HAP-1 (cell line): ENCODE measurements at places on chromosomes 1 and 21.

DNA sequence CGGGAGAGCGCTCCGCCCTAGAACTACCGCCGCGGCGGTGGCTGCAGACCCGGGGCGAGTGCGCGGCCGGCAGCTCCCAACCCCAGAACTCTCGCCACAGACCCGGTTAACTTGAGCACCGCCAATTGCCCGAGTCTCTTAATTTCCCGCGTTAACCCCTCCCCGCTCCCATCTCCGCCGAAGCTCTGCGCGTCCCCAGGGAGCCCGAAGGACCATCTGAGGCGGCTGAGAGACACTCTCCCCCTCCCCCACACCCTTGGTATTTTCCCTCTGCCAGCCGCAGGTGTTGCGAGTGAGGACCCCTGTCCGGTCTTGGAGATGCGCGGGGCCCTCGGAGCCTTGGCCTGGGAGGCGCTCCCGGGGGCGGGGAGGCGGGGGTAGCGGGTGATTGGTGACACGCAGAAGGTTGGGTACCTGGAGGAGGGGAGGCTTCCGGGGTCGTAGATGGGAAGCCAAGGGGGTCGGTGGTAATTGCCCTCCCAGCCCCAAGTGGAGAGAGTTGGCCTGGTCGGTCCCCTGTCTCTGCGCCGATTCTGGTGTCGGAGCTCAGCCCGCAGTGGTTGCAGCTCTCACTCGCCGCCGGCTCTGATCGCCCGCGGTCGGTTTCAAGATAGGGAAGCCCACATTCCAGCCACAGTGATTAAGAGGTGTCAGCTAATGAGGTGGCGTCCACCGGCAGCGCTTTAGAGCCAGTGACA is 858 bp upstream of the SUSD4 start:
- DNase-seq: peak; percentile 12

DNA sequence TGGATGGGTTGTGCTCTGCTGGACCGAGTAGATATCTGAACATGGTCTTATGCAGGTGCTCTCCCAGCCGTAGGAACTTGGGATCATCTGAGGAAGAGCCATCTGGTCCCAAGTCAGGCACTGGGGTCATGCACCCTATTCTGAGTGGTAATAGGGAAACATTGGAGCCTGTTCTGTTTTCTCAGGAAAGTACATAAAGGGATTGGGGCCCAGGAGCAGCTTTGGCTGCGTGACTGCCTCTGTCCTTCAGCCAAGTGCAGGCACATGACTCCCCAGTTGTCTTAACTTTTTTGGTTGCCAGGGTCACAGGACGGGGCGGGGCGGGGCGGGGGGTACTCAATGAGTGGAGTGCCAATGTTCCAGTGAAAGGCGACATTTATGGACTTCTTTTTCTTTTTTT is 11.5 kb downstream of the PFKFB2 start:
- DNase-seq: no peak

DNA sequence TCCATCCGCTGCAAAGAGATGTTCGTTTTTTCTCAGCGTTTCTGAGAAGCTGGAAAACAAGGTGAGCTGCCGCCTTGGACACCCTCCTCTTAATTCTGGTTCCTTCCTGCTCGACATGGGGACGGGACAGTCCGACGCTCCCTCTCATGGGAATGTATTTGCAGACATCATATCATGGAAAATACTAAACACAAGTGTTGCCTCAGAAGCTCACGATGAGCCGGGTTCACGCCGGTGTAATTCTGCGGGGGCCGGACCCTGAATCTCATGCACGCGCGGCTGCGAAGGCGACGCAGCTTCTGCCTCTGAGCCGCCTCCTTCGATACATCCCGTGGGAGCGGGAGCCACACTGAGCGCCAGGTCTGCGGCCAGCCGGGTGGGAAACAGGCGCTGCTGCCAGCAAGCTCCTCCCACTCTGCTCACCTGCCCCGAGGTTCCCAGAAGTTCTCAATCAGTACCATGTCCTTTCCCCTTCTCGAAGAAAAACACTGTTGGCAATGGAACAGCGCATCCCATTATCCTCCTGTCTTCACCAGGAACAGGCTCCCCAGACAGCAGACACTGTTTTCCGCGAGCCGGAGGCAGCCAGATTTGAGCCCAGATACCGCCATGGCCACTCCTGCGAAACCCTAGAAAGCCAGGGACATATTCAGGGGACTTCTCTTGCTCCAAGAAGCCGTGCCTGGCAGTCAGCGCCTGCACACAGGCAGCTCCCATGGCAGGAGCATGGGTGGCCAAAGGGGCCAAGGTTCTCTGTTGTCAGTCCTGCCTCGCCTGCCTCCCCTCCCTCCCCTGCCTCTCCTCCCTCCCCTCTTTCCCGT is 98.0 kb downstream of the WDR4 start:
- DNase-seq: no peak

GRCh38 chr1:115827452-115828044 is 13.4 kb downstream of the NHLH2 start:
- DNase-seq: no peak

- no peak for DNase-seq
Observed at GRCh38 chr21:45528028-45528705, 14.1 kb downstream of the SLC19A1 start.

DNA sequence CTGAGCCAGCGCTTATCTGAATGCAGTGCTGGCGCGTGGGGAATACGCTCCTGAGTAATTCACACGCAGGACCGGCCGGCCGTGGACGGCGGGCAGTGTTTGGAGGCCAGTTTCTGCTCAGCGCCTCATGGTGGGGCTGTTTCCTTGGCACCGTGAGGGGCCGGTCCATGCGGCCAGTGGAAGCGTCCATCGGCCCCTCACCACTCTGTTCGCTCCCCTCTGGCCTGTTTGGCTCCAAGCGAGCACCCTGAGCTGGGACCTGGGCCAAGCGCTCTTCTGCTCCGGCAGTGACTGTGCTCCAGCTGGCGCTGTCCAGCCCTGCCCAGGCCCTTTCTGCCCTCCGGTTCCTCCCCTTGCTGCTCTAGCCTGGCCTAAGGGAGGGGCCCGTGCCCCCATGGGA is 16.3 kb upstream of the PLCH2 start:
- DNase-seq: no peak

- peak; percentile 57 for DNase-seq
Observed at GRCh38 chr1:51517361-51518032, 1.6 kb downstream of the EPS15 start.

- DNase-seq: peak; percentile 19
Observed at GRCh38 chr1:92299477-92300150, 755 bp downstream of the RPAP2 start.

DNA sequence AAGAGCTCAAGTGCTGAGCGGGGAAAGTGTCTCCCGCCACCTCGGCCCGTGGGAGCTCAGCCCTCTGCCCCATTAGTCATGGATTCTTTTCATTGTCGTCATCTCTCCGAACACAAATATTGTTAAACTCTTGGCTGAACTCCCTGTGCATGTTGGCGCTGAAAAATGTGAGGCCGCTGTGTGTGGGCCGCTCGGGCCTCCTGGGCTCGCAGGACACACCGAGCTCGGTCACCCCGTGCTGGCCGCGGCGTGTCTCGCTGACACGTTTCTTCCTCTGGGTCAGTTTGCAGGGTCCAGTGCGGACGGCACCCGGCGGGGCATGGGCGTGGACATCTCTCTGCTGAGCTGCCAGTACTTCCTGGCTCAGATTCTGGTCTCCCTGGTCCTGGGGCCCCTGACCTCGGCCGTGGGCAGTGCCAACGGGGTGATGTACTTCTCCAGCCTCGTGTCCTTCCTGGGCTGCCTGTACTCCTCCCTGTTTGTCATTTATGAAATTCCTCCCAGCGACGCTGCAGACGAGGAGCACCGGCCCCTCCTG is 25.6 kb downstream of the SLC45A1 start:
- no peak for DNase-seq

GRCh38 chr1:232459087-232459486 is 170.8 kb downstream of the SIPA1L2 start:
- DNase-seq: no peak

GRCh38 chr1:196181594-196181878 is 426.7 kb downstream of the KCNT2 start:
- no peak for DNase-seq

DNA sequence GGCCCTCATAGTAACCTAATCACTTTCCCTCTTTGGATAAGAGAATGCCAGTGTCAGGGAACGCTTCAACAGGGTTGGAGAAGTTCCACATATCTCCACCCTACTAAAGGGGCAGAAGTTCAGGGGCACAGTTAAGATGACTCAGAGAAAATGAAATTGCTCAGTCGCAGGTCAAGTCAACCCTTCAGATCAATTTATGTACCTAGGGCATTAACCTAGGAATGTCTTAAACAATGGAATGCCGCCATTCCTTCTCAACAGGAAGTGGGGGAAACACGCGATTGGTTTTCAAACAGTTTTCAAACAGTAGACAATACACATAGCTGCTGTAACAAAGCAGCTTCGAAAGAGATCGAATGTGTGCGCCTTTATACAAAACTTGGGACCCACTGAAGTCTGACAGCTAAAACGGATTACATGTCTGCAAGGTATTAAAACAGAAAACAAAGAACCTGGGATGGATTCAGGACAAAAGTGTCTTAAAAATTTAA is 897 bp downstream of the SLC25A24 start:
- DNase-seq: peak; percentile 55

DNA sequence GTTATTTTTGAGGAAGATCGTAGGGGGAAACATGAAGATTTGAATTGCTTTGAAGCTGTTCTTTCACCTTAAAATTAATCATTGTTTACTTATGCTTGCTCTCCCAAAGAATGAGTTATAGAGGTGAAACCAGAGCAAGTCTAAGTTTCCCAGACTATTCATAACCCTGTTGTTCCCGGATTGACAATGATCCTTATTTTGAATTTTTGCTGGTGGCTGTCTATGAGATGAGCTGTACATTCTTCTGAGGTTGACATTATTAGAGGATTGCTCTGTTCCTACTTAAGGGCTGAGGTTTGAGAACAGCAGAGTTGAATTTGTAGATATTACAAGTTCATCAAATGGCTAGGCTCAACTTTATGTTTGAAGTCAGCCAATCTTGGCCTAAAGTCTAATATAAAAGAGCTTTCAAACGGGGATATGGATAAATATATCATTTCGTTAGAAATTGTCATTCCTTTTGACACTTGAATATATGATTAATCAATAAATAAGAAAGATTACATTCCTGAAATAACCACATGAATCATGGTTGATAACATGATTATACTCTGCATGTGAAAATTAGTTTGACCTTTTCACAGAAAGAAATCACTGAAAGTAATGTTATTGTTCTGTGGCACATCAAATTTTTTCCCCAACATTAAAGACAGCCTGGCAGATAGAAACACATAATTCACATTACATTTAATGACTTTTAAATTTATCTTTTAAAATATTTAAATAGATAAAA is 19.1 kb upstream of the PDE4B start:
- no peak for DNase-seq

DNA sequence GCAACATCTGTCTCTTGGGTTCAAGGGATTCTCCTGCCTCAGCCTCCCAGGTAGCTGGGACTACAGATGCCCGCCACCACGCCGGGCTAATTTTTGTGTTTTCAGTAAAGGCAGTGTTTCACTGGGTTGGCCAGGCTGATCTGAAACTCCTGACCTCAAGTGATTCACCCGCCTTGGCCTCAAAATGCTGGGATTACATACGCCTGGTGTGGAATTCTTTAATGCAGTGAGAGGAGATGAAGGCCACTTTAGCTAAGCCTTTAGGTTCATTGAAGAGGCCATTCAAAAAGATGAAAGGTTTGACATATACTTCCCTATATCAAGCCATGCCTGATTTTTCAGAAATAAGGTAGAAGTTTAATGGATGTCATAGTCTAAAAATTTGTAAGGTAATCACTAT is 162.7 kb downstream of the ST6GALNAC3 start:
- DNase-seq: no peak

- no peak for DNase-seq
Observed at GRCh38 chr1:167161242-167161641, 59.4 kb upstream of the POU2F1 start.

- DNase-seq: no peak
Observed at GRCh38 chr21:44051462-44051941, 39.4 kb downstream of the TRAPPC10 start.

DNA sequence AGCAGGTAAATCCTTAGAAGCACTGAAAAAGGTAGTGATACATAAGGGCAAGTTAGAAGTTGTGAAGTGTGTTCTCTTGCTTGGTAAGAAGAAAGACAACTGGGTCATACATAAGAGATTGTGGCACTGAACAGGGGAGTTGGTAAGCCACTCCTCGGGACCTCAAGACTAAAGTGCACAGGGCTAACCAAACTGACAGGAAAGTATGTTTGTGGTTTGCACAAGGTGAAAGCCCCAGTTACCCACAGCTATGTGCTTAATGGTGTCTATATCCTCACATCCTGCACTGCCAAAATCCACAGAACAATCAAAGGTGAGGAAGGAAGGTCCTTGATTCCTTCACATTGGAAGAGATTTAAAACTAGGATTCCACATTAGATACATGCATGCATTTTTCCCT is 276.5 kb downstream of the DNM3 start:
- no peak for DNase-seq

GRCh38 chr1:59125154-59125553 is 171.7 kb upstream of the FGGY start:
- no peak for DNase-seq

DNA sequence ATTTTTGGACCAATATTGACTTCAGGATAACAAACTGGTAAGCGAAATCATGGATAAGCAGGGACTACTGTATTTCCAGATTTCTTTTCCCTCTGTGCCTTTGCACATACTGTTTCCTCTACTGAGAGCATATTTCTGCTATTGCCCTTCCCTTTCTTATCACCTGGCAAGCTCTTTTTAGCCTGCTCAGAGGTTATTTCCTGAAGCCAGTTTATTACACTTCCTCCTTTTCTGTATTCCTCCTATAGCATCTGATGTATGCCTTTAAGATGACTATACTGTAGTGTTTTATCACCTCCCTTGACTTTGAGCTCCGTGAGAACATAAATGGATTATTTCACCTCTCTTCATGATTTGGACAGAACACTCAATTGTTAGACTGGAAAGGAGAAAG is 49.0 kb downstream of the MAGI3 start:
- DNase-seq: no peak

DNA sequence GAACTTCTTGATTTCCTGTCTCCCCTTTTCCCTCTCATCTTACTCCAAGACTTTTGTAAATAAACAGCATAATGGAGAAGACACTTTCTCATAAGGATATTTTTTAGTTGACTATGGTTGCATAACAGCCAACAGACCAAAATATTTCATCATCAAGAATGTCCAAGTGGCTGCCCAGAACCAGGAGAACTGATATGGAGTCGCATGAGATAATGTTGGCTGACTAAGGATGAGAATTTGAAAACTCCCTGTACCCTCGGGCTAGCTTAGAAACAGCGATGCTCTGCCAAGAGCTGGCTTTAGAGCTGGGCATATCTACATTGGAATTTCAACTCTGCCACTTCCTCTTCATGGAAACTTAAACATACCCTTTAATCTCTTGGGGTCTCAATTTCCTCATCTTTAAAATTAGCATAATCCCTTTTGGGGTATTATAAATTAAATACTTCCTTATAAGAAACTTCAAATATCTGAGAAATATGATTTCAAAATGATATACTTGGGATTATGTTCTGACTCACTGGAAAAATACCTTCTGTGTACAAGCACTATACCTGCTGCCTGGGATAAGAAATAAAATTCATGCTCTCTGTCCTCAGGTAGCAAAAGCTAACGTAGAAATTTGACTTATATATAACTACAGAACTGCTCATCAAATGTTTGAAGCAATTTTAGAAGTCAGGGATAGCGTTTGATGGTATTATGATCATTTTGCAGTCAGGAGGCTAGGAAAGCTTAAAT is 777.3 kb downstream of the LTN1 start:
- DNase-seq: no peak

GRCh38 chr1:196887515-196888239 is at the start of gene CFHR4:
Gene CFHR4, plus strand, starts transcription at chr1:196888052. Its CDS starts 99 bp downstream, at chr1:196888151.
- DNase-seq: no peak
